Mesothelial cell of epicardium (in vitro differentiated cells): ENCODE measurements at places on chromosomes 1 and 21. TPM values are rescaled to one million over a fixed set of nuclear protein-coding genes. Genes with fewer than 3 reads are reported as not detected.

Gene BTBD8
- total RNA-seq = 6.6 to 8.7 TPM (median 8.4 TPM) in 3 replicates

Gene CD1B
- total RNA-seq = not detected in 3 replicates

Gene SHC1
- total RNA-seq = 115 to 132 TPM (median 117 TPM) in 3 replicates

Gene OXCT2
- total RNA-seq = 0.20 to 0.65 TPM (median 0.22 TPM) in 3 replicates

Gene MAP3K21
- total RNA-seq = 6.4 to 7.2 TPM (median 6.6 TPM) in 3 replicates

Gene RBM11
- 5.4 to 8.1 TPM (median 6.6 TPM) in 3 replicates for total RNA-seq

Gene ZNF648
- total RNA-seq = 0.09 to 0.23 TPM (median 0.18 TPM) in 3 replicates

Gene S100A7
- not detected in 3 replicates for total RNA-seq

Gene RNF223
- 0.27 to 0.57 TPM (median 0.40 TPM) in 3 replicates for total RNA-seq

Gene PTAFR
- total RNA-seq = 0.18 to 0.43 TPM (median 0.18 TPM) in 3 replicates

Gene ZFP69B
- 8.3 to 9.0 TPM (median 8.6 TPM) in 3 replicates for total RNA-seq

Gene KCNE2
- 0.82 to 1.4 TPM (median 0.92 TPM) in 3 replicates for total RNA-seq

Gene MAP10
- 2.1 to 2.3 TPM (median 2.2 TPM) in 3 replicates for total RNA-seq

Gene MXRA8
- 157 to 163 TPM (median 161 TPM) in 3 replicates for total RNA-seq

Gene ASPM
- total RNA-seq = 17.6 to 18.1 TPM (median 17.7 TPM) in 3 replicates

Gene SHE
- total RNA-seq = 0.29 to 0.54 TPM (median 0.47 TPM) in 3 replicates

Gene BRINP3
- total RNA-seq = 0.09 to 0.25 TPM (median 0.22 TPM) in 3 replicates

Gene OLIG2
- total RNA-seq = 0.20 to 0.38 TPM (median 0.35 TPM) in 3 replicates

Gene S100A4
- total RNA-seq = 7.8 to 12.7 TPM (median 10.2 TPM) in 3 replicates

Gene LYSMD1
- 9.9 to 11.8 TPM (median 11.4 TPM) in 3 replicates for total RNA-seq

Gene RPL22
- total RNA-seq = 411 to 435 TPM (median 426 TPM) in 3 replicates

Gene DCST2
- total RNA-seq = 1.8 to 2.9 TPM (median 1.9 TPM) in 3 replicates

Gene GLRX2
- 8.9 to 10.4 TPM (median 10.3 TPM) in 3 replicates for total RNA-seq

Gene BPNT1
- total RNA-seq = 23.2 to 26.6 TPM (median 23.9 TPM) in 3 replicates

Gene C1QTNF12
- total RNA-seq = 10.2 to 12.2 TPM (median 10.4 TPM) in 3 replicates

Gene LRRC3
- 10.9 to 11.9 TPM (median 11.8 TPM) in 3 replicates for total RNA-seq

Gene BLACAT1
- total RNA-seq = 0.66 to 0.74 TPM (median 0.72 TPM) in 3 replicates

Gene TLR5
- total RNA-seq = 2.5 to 3.8 TPM (median 3.1 TPM) in 3 replicates

Gene SPRR4
- total RNA-seq = not detected in 3 replicates

Gene AQP10
- 0.57 to 1.00 TPM (median 0.60 TPM) in 3 replicates for total RNA-seq

Gene STUM
- total RNA-seq = 0.07 to 0.18 TPM (median 0.09 TPM) in 3 replicates

Gene NBPF4
- total RNA-seq = not detected in 3 replicates

Gene GBP5
- not detected in 3 replicates for total RNA-seq

Gene DHDDS
- 47.5 to 52.0 TPM (median 49.5 TPM) in 3 replicates for total RNA-seq

Gene OPTC
- not detected in 3 replicates for total RNA-seq

Gene RHOU
- total RNA-seq = 39.8 to 40.6 TPM (median 40.6 TPM) in 3 replicates
